ENCODE measurements at places on chromosomes 3 and 15.

DNA sequence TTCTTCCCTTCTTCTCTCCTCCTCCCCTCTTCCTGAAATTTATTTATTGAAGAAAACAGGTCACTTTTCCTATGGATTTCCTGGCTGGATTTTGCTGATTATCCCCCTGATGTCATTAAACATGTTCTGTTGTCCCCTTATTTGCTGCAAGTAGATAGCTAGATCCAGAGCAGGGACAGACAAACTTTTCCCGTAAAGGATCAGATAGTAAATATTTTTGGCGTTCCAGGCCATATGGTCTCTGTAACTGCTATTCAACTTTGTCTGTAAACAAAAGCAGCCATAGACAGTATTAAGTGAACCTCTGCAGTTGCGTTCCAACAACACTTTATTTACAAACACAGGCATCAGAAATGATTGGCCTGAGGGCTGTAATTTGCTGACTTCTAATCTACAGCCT lies 241.3 kb downstream of the NEK10 start:
- DNase-seq, result no peak

DNA sequence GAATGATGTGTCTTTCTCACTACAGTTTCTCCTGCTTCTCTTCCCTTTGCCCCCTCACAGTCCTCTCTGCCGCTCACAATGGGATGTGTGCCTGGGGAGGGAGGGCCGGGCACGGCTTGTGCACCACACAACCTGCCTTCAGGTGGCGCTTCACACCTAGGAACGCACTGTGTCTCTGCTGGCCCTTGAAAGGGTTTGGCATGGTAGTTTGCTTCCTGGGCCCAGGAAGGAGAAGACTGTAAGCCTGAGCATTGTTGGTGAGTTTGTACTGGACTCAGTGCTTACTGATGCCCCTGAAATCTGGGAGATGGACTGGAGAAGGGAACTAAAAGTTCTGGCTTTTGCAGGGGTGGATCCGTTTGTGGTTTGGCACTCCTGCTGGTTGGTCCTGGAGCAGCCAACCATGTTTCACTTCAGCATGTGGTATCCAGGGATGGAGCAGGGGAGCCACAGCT lies 9.2 kb downstream of the ALPK3 start:
- peak; percentile 54 for DNase-seq

GRCh38 chr3:128991355-128991895 lies 2.5 kb downstream of the CFAP92 start:
- DNase-seq, result no peak

DNA sequence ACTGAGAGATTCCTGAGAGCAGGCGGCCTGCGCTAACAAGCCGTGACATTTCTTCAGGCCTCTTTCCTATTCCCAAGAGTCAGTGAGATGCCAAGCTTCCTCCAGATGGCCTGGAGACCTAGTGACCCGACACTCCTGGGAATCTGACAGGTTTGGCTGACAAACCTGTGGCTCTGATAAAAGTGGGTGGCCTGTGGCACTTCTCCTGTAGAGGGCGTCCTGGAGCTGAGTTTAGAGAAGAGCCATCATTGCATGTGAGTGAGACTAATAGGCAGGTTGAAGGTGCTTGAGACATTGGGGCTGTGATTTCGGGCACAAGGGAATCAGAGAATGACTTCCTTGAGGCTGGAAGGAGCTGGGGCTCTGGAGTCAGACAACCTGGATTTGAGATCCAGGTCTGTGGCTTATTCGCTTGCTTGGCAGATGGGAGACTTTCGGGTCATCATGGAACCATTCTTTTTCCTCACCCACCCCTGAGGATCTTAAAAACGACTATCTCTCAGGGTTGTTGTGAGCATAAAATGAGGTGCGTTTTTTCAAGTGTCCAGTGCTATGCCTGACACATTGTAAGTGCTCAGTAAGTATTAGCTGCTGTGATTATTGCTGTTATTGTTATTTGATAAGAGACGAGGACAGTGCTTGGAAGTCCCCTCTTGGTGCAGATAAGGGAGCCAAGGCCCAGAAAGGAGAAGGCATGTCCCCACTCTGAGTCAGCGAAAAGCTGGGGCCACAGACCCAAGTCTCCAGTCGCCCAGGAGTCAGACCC lies 77.2 kb downstream of the SCN10A start:
- DNase-seq, result no peak

- no peak for DNase-seq
Measured at GRCh38 chr3:142723665-142723967, 218 bp upstream of the TRPC1 start.

GRCh38 chr15:66595931-66596545 lies 30.2 kb upstream of the LCTL start:
- no peak for DNase-seq

DNA sequence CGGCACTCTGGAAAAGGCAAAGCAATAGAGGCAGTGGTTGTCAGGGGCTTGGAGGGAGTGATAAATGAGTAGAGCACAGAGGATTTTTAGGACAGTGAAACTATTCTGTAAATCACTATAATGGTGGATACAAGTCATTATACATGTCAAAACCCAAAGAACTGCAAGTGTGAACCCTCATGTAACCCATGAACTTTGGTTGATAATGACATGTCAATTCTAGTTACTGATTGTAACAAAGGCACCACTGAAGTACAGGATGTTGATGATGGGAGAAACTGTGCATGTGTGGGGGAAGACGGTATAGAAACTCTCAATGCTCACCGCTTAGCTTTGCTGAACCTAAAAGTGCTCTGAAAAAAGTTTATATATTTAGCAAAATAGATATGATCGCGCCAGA lies 36.0 kb downstream of the BTLA start:
- DNase-seq, result no peak
